Adrenal gland (tissue), 19 donors: ENCODE measurements at places on chromosomes 5 and 9. TPM values are rescaled to one million over a fixed set of nuclear protein-coding genes. Genes with fewer than 3 reads are reported as not detected.

GRCh38 chr9:16530669-16531642 lies 339.5 kb downstream of the BNC2 start:
- no peak for DNase-seq

GRCh38 chr5:157487358-157487757 lies 27.3 kb downstream of the NIPAL4 start:
- no peak for DNase-seq

GMCL2 gene
- total RNA-seq: not detected

NOXA1 gene
- total RNA-seq: 9.4 TPM
